ENCODE measurements at places on chromosomes 1 and 21.

GRCh38 chr1:165424454-165425216 lies 20.3 kb downstream of the RXRG start:
- no peak for DNase-seq

GRCh38 chr1:183164963-183165362 lies 21.1 kb upstream of the LAMC2 start:
- no peak for DNase-seq

- DNase-seq: peak; percentile 35
Observed at GRCh38 chr1:45543581-45544417, 6.8 kb upstream of the AKR1A1 start.

DNA sequence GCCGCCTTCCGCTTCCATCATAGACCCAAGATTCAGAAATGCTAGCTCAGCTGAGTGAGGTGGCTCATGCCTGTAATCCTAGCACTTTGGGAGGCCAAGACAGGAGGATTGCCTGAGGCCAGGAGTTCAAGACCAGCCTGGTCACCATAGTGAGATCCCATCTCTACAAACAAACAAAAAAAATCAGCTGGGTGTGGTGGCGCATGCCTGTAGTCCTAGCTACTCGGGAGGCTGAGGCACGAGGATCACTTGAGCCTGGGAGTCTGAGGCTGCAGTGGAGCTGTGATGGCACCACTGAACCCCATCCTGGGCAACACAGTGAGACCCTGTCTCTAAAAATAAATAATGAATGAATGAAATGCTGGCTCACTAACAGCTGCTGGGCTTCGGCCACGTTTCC lies 39.7 kb downstream of the TOMM20 start:
- no peak for DNase-seq

DNA sequence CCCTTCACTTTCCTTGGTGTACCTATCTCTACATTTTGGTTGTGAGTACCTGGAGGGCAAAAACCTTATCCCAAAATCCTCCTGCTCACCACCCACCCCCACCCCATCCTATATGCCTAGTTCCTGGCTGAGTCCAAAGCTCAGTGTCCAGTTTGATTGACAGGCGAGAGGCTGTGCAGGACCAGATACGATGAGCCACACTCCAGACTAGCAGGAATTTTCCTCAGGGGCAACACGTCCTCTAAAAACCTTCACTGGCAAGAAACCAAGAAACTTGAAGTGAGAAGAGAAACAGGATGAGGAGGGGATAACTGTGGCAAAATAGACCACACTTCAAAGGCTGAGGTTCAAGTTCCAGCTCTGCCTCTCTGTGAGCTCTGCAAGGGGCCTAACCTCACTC lies 1.1 kb upstream of the SLAMF8 start:
- no peak for DNase-seq

All from CD8-positive, alpha-beta T cell (primary cell).